ENCODE measurements at places on chromosomes 11 and 22.

GRCh38 chr11:17531636-17532113 is 12.5 kb downstream of the USH1C start:
- no peak for DNase-seq

DNA sequence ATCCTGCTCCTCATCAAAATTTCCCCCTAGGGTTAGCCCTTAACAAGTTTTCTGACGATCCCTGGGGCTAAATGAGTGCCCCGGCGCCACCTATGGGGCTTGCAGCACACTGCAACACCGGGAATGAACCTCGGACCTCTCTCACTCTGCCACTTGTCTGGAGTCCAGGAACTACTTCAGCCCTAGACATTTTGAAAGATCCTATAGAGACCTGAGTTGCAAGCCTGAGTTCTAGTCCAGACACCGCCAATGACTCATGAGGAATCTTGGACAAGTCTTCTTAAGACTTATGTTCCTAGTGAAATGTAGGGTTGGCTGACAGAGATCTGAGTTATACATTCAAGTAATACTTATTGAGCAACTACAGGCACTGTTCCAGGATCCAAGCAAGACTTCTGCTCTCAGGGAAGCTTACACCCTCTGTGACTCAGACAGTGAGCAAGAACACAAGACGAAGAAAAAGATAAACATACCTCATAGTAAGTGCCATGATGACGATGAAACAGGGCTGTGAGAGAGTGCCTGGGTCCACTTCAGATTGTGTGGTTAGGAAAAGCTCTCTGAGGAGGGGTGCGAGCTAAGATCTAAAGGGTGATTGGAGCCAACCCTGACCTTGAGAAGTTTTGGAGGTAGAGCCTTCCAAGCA is 10.2 kb upstream of the STK33 start:
- DNase-seq = no peak

- no peak for DNase-seq
Measured at GRCh38 chr22:39931251-39931650, 28.9 kb upstream of the TMA7B start.

DNA sequence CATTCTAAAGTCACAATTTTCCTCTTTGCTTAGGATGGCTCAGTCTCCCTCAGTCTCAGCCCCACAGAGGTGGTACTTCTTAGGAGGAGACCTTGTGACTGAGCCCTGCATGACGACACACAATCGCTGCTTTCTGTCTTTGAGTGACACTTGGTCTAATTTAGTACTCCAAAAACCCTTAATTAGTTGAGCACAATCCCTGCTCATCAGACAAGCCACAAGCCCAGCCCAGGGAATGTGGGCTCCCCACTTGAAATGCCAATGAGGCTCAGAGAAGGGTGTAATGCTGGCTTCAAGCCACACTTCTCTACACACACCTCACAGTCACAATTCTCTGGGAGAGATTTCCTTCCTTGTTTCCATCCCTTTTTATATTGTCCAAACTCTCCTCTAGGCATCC is 101.8 kb downstream of the FEZ1 start:
- DNase-seq = no peak

DNA sequence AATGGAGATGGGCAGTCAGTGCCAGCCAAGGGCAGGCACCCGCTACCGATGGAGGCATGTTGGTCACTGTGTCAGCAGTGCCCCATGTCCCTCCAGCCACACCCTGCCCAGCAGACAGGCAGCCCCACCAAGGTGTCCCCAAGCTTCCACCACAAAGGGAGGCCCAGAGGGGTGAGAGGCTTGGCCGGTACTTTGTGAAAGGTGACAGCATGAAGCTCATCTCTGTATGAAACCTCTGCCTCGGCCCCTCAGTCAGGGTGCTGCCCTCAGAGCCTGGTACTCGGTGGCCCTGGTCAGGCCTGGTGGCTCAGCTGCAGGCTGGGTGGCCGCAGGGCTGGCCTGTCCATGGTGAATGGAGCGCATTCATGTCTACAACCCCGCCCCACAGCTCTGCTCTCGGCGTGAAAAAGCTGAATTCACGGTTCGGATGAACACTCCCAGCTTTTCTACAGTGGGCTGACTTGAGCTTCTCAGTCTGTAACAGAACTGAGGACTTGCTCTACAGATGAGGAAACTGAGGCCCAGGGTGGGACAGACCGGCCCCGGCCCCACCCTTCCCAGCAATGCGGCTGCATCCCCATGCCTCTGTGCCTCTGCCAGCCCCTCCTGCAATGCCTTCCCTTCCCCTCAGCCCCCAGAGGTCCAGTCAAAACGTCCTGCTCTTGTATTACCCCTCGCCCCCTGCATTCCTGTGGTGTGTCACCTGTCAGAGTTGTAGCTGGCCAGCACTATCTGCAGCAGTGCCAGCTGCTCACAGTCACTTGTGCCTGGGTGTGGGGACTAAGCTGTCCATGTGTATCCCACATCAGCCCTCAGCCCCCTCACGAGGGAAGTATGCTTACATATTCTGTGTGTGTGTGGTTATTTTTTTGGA is 27.7 kb downstream of the RSPH14 start:
- DNase-seq = no peak

GRCh38 chr11:120021978-120022377 is 115.9 kb downstream of the TRIM29 start:
- no peak for DNase-seq

GRCh38 chr22:50012211-50013181 is at the start of gene IL17REL:
IL17REL (minus strand) TSS chr22:50012765; CDS start chr22:50012646, 119 bp downstream.
- no peak for DNase-seq

DNA sequence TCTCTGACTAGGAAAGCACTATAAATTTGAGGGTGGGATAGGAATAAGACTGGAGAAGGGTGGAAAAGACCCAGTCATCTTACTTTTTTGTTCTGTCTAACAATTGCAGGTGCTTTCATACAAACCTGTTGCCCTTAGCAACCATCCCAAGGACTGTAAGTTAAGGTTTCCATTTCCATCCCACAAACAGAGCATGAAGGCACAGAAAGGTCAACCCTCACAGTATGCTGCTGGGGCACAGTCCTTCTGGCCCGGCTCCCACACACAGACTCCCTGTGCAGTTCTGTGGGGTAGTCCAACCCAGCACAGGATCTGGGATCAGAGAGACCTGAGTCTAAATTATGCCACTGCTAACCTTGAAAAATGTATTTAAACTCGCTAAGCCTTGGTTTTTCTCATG is 38.4 kb upstream of the ETS1 start:
- DNase-seq = no peak

DNA sequence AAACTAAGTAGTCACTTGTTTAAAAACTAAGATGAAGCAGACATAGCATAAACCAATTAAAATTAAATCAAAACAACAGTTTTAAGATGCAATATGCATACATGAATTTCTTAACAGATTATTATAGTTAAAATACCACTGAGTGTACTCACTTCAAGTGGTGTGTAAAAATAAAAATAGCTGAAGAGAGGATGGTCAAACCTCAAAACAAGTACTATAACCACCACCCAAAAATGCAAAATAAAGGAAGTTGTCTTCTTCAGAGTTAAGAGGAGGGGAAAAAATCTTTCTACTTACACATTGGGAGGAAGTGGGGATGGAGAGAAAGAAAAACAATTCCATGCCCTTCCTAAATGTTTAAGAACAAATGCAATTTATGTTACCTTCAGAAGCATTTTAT is 31.9 kb downstream of the RRAS2 start:
- DNase-seq = no peak

DNA sequence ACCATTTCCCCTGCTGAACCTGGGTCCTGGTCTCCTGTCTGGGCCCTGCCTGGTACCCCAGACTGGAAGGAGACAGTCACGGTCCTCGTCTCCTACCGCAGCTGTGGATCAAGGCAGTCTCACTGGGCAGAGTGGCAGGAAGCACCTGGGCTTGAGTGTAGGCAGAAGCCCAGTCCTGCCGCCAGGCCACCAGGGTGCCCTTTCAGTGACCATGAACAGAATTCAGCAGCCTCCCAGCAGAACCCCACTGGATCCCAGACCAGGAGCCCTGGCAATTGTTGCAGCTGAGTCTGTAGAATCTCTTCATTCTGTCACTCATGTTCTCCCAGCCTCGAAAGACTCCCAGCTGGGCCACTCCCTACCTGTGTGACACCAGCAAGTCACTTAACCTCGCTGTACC is 25.5 kb upstream of the CREB3L1 start:
- no peak for DNase-seq

DNA sequence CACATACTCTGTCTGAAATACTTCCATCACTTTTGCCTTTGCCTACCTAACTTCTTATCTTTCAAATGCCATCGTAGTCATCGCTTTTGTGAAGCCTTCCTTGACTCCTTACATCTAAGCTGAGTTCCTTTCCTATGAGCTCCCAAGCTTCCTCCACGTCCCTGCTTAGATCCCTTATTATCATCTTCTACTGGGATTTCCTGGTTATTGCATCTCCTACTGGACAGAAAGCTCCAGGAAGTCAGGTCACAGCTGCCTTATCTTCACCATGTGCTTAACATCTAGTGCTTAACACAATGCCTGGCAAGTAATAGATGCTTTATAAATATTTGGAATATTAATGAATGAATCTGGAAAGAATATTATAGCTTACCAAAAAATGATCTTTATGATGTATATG is 5.9 kb downstream of the YPEL4 start:
- DNase-seq = no peak

- no peak for DNase-seq
Measured at GRCh38 chr22:44611880-44612496, 90.0 kb upstream of the PRR5 start.

DNA sequence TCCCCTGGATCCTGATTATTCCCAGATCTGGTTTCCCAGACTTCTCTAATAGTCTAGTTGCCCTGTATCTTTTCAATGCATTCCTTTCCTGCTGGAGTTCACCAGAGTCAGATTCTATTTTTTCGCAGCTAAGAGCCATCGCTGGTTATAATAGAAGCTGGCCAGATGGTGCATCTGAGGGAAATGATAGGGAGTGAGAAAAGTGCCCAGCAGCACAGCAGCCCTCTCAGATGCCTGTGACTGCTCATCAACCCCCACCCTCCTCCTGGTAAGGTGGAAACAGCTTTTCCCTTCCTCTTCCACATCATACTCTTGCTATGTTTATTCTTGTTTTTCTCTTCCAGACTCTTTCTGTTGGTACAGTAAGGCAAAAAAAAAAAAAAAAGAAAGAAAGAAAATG is 12.8 kb downstream of the OR8A1 start:
- no peak for DNase-seq

- DNase-seq = no peak
Measured at GRCh38 chr11:28820296-28820989, 712.3 kb downstream of the METTL15 start.

GRCh38 chr11:32172848-32173834 is 82.3 kb downstream of the RCN1 start:
- no peak for DNase-seq

GRCh38 chr22:38788021-38788816 is 5.7 kb downstream of the DNAL4 start:
- no peak for DNase-seq

- no peak for DNase-seq
Measured at GRCh38 chr11:118911113-118911879, 14.4 kb downstream of the BCL9L start.

DNA sequence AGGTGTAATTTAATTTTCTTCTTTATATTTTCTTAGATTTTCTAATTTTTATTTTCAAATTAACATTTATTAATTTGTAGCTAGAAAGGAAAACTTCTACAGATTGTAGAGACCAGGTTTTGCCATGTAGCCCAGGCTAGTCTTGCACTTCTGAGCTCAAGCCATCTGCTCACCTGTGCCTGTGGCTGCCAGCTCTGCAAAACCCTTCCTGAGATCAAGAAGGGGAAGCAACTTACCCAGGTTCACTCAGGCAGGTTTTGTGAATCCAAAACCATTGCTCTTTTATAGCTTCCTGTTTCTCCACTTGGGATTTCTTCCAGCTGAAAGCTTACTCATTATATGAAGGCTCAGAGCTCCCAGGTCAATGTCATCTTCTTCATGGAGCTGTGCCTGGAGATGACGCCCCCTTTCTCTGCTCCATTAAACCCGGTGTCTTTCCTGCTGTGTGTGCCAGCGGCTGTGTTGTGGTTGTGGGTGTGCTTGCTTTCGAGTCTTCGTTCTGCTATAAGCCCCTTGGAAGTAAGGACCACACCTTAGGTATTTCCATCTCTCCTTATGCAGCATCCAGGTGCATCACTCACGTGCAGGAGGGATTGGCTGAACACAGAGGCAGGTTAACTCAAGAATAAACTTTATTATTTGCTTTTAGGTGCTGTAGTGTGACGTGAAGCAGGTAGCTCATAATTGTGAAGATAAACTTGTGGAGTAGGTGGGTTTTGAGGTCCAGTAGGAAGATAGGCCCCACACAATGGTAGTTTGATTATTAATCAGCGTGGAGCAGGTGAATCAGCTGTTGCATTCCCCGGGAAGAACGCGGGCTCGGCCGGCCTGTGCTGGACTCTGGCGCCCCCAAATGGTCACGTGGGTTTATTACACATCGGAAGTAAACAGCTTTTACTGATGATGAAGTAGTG is 42.2 kb upstream of the INCENP start:
- DNase-seq = peak; percentile 17

- no peak for DNase-seq
Measured at GRCh38 chr11:304915-305843, 2.4 kb upstream of the IFITM2 start.

DNA sequence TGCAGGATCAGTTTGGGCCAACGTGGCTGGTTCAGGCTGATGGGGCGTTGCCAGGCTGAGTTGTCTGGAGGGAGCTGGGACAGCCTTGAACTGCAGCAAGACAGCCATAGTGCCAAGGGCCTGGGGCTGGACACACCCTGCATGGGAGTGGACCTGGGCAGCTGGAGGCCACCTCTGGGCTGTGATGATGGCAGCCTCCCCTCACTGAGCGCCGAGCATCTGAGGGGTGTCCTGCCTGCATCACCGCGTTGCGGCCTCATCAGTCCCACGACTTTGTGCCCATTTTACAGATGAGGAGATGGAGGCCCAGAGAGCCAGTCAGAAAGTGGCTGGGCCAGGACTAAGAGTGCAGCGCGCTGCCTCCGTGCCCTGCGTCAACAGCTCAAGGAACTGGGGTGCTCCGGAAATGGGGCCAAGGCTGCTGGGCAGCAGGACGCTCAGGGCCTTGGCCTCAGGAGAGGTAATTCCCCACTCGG is 590 bp upstream of the TSPO start:
- DNase-seq = no peak

DNA sequence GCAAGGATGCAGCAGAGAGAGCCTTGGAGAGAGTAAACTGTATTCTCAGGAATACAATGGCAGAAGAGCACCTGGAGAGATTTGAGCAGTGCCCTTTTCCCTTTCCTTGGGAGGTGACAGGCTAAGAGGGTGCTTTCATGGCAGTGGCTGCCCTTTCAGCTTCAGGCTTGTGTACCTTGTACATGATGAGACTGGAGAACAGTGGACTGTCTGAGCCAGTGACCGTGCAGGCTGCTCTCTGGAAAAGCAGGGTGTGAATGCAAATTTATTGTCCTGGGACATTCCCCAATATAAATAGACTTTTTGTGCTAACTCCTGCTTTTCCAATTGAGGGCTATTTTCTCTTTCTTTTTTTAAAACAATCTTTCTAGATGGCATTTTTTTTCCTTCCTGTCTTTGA is 99.3 kb downstream of the TRIM44 start:
- no peak for DNase-seq

- DNase-seq = no peak
Measured at GRCh38 chr11:73983741-73984538, 1.3 kb upstream of the UCP2 start.

DNA sequence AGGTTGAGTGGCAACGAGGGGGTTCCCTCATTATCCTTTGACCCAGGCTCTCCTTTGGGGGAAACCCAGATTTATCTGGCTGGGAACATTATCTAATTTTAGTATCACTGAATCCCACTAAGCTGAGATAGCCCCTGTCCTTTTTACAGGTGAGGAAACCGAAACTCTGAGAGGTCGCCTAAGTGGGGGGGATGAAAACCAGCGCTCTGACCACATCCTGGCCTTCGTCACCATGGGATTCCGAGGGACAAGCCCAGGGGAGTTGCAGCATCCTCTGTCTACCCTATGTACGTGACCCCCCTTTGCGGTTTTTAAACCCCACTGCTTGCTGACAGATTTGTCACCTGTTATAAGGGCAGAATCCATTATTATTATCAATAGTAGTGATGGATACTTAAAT is 61.0 kb downstream of the ISX start:
- DNase-seq = no peak

Measured in NCI-H187 (cell line).